ENCODE measurements at places on chromosomes 6 and 20.
A peak's percentile ranks its signal among the peaks of the same experiment; 100 is the strongest.

- no peak for DNase-seq
These were observed 137.5 kb downstream of the ZFP64 start for GRCh38 chr20:52054123-52054522.

- no peak for DNase-seq
These were observed 42.1 kb upstream of the CLIC5 start for GRCh38 chr6:46057792-46058191.

GRCh38 chr20:62829231-62830230 lies 12.7 kb downstream of the COL9A3 start:
- no peak for DNase-seq

GRCh38 chr6:105391705-105392104 lies 11.2 kb downstream of the PREP start:
- no peak for DNase-seq

DNA sequence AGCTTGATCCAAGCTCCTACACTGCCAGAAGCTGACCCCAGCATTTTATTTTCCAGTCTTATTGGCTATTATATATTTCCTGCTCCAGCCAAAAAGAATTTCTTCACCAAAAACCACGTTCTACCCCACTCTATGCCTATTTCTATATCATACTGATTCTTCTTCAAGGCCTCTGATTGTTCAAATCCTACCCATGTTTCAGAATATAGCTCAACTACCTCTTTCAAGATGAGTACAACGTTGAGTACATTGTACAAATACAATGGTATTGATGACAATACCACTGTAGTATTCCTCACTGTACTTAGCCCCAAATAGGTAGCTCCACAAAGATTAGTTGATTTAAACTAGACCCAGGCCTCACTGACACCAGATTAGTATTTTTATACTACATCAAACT lies 31.0 kb downstream of the ASCC3 start:
- DNase-seq = no peak

- no peak for DNase-seq
These were observed 126.9 kb downstream of the KCNQ5 start for GRCh38 chr6:72748759-72749158.

GRCh38 chr6:34519971-34520644 lies 36.0 kb downstream of the SPDEF start:
- DNase-seq = no peak

GRCh38 chr20:58900397-58900796 lies 47.9 kb downstream of the GNAS start:
- no peak for DNase-seq

GRCh38 chr6:89033461-89033860 lies 47.1 kb upstream of the PNRC1 start:
- DNase-seq = no peak

- peak; percentile 36 for DNase-seq
These were observed 22.8 kb upstream of the SCGN start for GRCh38 chr6:25629198-25629576.

DNA sequence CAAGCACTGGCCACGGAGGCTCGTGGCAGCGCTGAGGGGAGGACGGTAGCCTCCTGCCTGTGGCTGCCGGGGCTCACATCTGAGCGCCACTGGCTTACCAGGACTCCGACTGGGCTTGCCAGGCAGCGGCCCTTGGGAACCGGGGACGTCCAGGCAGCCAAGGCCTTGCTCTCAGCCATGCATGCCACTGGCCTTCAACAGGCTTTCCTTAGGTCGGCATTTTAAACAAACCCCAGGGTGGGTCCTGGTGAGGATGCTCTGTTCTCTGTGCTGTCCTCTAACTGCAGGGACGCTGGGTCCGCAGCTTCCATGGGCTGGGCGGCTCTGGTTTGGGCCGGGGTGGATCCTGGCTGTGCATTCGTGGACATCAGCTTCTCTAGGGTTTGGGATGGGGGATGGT lies 59.1 kb upstream of the BHLHE23 start:
- DNase-seq = no peak

GRCh38 chr6:40584741-40585140 lies 2.4 kb downstream of the LRFN2 start:
- no peak for DNase-seq

GRCh38 chr6:96391776-96392360 lies 129.7 kb upstream of the UFL1 start:
- peak; percentile 81 for DNase-seq

DNA sequence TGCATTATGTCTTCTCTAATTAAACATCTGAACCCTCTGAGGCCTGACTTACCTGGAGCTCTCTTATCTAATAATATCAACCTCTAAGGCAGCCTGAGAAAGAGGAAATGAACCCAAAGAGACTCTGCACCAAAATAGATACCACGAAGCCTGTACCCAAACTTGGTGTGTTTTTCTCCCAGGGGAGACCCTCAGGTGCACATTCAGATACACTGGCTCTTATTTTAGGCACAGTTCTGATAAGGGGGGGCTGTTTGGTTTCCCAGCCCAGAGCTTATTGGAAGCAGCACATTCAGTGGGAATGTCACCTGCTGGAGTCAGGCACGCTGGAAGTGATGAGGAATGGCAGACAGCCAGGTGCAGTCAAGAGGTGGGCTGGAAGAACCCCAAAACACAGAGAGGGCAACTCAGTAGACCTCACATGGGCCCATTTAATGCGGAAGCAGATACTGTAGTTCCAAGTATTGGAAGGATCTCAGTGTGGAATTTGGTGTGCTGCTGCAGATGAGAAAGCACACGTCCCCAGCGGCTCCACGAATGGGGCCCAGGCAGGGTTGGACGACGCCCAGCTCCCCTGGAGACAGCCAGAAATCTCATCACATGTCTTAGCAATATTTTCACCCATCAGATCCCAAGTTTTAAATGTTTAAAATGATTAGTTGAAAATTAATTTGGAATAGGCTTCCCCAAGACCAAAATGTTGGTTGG lies 9.7 kb upstream of the CCR6 start:
- no peak for DNase-seq

- no peak for DNase-seq
These were observed 81.0 kb downstream of the FYN start for GRCh38 chr6:111792241-111792640.

- no peak for DNase-seq
These were observed 13.6 kb downstream of the TRAPPC3L start for GRCh38 chr6:116531675-116532570.

GRCh38 chr6:14747881-14748520 lies 497.9 kb upstream of the JARID2 start:
- no peak for DNase-seq

- no peak for DNase-seq
These were observed 71.0 kb upstream of the SIRPA start for GRCh38 chr20:1824181-1824580.

DNA sequence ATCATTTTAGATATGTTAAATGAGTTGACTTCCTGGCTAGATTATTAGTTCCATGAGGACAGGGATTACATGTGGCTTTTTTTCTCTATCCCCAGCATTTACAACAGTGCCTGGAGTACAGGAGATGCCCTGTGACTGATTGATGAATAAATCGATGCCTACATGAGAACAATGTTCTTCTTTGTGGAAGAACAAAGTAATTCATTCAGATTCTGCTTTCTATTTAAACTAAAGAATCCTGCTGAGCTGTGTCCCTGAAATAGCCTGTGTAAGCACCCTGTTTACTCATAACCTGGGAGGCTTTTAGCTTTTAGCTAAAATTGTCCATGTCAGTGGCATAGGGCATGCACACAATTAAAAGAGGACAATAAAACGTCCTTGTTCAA lies 125.1 kb upstream of the BTBD3 start:
- DNase-seq = no peak

GRCh38 chr6:20599302-20600051 lies 65.2 kb downstream of the CDKAL1 start:
- no peak for DNase-seq

DNA sequence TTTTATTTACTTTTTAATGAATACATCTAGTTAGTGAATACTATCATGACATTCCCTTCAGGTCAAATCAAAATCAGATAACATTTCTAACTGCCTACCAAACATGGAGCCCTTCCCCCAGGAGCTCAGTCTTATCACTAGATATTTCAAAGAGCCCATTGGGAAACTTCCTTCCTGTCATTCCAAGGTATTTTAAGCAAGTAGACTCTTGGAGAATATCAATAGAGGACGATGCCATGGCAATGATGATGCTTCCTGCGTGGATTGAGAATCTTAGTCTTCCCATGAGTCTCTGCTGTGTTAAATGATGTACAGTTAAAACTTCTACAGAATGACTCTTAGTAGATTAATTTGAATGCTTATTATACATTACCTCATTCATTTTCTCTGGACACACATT lies 384.9 kb downstream of the CENPW start:
- no peak for DNase-seq

DNA sequence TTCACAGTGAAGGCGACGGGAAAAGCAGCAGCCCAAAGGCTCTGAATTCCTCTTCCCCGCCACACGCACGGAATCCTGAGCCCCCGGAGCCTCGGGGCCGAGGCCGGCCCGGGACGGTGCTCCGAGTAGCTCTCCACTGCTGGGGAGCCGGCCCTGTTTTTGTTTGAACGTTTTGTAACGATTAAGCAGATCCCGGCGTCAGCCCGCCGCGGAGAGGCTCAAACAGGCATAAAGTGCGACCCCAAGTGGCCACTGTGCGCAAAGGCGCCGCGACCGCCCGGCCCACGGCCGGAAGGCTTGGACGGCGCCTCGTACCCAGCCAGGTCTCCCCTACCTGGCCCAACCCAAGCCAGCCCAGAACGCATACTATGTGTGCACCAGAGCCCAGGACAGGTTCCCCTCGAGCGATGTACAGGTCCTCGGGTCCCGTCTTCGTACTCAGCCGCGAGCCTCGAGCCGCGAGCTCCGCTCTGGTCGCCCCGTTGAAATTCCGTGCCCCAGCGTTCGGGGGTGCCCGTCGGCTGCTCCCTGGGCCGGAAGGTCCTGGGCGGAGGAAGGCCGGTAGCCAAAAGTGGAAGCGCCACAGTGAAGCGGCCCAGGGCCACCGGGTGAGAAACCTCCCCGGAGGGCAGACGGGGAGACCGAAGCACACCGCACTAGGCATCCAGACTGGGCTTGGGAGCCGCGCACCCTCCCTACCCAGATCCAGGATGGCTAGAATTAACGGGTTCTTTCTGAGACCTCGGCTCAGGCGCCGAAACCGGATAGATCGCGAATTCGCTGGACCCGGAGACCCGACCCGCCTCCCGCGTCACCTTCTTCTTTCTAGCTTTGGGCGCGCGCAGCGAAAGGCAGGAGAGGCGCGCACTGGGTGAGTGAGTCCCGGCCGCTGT lies 1.2 kb upstream of the MAFB start:
- DNase-seq = no peak
